ENCODE measurements at places on chromosomes 6 and 20.

GRCh38 chr6:40931931-40932330, 107.1 kb downstream of the UNC5CL start:
- DNase-seq: no peak

DNA sequence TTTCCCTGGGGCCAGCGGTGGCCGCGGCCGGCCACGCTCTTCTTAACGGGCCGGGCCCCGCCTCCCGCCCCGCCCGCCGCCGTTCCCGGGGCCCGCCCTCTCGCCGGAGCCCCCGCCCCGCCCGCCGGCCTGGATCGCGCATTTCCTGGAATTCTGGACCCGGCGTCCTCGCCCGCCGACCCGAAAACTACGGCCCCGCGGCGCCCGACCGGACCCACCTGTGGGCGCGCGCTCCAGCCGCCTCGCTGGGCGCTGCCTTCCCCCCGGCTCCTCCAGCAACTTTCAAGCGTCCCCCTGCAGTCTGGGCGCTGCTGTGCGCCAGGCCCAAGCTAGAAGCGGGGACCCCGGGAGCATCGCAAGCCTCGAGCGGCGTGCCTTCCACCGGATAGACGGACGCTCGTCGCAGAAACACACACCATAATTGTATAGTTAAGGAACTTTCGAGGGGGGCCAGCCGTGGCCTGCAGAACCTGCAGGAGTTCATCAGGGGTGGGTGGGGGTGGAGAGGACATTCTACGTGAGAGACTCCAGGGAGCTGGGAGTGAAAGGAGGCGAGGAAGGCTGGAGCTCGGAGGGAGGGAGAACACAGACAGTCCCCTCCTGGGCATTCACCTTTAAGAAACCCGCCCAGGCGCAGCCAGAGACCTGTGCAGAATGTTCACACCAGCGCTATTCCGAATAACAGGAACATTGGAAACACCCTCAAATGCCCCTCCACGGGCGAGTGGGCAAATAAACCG, at the start of gene ADA:
Gene ADA (minus strand): TSS at position 16 of the 740 bp plus-strand sequence. CDS start 92 bp downstream, outside the sequence.
- DNase-seq: no peak

DNA sequence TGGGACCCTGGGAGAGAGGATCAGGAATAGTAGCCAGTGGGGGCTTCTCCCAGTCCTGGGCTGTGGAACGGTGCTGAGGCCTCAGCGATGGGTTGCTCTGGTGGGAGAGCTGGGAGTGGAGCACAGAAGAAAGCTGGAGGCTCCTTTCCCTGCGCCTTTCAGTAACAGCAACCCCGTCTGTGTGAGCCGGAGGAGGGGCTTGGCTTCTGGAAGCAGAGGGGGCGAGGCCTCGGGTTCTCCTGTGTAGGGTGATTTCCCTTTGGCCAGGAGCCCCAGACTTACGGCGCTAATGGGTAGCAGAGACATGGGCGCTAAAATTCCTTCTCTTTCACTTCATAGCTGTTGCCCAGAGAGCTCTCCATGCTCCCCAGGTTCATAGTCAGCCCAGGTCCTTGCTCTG, 55.0 kb downstream of the DAAM2 start:
- DNase-seq: no peak

GRCh38 chr6:30814146-30815040, 69.9 kb upstream of the DDR1 start:
- peak; percentile 55 for DNase-seq

DNA sequence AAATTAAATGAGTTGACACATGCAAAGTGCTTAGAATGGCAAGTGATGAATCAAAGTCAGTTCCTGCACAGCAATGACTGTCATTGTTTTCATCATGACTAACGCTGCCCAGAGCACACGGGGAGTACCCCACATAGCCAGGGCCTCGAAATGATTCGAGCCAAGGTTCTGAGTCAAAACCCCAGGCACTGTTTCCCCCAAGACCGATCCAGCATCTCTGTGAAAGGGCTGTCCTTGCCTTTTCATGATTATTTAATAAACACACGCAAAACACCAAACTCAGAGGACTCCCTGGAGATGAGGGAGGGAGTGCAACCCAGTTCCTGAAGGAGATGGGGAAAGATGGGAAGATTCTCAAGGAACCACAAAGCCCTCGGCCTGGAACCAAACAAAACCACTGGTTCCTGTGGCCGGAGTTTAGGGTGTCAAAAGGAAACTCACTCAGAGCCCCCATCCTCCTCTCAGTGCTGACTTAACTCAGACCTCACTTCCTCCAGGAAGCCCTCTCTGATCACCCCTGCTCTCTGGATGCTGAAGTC, 3.8 kb downstream of the PREX1 start:
- peak; percentile 51 for DNase-seq

GRCh38 chr6:115539531-115539930, 521.2 kb downstream of the FRK start:
- DNase-seq: no peak

- no peak for DNase-seq
Observed at GRCh38 chr20:9829835-9830234, 9.0 kb downstream of the PAK5 start.

GRCh38 chr20:42111349-42111748, 493.2 kb upstream of the CHD6 start:
- DNase-seq: no peak

DNA sequence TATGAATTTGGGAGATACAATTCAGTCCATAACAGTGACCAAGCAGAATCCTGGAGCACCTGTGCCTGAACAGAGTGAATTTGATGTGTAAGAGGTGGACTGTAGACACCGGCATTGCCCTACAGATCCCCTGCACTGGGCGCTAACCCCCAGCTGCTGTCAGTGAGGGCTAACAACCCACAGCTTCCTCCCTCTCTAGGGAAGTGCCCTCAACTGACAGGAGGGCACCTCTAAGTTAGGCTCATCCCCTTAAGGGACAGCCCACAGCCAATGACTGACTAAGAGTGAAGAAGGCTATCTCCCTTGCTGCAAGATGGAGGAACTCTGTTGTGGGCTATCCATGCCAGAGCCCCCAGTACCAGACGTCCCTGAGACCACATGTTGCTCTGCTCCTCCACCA, 15.3 kb upstream of the BPIFB1 start:
- no peak for DNase-seq

GRCh38 chr6:116251568-116252384, 2.1 kb downstream of the TSPYL4 start:
- no peak for DNase-seq

DNA sequence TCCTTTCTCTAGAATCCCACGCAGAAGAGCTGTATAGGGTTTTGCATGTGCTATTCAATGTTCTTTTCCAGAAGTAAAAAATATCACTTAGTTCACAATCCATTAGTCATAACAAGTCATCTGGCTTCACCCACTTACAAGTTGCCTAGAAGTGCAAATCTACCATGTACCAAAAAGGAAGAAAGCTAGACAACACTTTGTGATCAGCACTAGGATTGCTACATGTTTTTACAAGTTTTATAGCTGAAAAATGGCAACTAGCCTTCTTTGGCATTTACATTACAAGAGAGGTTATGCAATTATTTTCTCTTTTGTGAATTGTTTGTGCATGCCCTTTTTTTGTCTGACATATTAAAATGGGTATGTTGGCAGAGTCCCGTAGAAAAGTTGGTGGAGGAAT, 85.6 kb upstream of the PTPRK start:
- no peak for DNase-seq

GRCh38 chr6:163355426-163355991, 59.0 kb upstream of the QKI start:
- no peak for DNase-seq

- no peak for DNase-seq
Observed at GRCh38 chr6:147347882-147348575, 143.8 kb downstream of the STXBP5 start.

GRCh38 chr6:137391061-137391814, 103.0 kb downstream of the OLIG3 start:
- no peak for DNase-seq

DNA sequence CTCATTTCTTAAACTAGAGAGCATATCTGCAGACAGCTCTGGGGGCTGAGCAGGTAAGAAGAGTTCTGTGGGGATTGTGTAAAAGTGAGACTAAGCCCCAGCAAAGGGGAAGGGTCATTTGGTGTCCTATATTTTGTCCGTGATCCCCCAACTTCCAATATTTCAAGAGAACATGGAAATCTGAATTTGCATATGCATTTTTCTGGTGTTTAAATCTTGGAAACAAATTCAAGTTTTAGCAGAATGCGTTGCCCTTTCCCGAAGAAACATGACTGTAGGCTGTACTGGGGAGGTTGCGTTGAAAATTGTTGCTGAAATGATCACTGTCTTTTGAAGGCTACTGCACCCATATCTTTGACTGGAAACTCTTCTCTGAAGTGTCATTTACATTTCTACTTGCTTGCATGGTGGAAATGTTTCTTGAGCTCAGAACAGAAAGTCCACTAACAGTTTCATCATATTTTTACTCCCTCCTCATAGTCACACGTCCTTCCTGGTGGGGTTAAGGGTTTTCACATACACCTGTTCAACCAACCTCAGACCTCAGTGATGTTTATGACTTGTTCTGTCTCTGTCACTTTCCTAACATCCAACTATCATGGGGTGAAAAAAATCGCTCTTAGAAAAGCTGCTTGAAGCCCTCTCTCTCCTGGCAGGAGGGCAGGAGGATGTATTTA, 140.3 kb downstream of the BCAS1 start:
- no peak for DNase-seq

DNA sequence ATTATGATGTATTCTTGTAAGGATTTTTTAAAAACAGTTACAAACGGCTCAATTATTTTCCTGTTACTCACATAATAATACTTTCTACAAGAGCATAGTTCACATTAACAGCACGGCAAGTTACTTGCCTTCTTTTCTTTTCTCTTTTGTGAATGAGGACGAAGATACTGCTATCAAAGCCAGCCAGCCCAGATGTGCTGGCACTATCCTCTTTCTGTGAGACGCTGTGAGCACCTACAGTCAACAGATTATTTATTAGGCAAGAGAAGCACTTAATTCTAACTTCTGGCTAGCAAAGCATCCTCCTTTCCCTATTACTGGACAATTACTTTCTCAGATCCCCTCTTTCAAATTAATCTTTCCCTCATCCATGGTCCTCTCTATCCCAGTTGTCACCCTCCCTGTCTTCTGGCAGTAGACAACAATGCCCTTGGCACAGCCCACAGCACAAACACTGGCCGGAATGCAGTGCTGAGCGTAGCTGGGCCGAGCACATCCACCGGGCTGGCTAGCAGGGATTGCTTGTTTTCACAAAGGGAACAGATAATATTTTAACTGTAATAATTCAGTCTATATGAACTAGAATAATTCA, 262.1 kb downstream of the FOXC1 start:
- no peak for DNase-seq

DNA sequence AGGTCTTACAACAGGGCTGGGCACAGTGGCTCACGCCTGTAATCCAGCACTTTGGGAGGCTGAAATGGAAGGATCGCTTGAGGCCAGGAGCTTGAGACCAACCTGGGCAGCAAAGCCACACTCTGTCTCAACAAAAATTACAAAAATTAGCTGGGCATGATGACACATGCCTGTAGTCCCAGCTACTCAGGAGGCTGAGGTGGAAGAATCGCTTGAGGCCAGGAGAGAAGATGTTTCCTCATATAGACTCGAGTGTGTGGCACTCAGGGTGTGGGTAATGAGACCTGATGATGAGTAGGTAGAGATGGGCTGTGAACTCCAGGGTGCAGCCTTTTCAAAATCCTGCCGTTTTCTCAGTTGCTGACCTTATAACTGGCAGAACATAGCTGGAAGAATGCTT, 125.3 kb upstream of the FOXO3 start:
- DNase-seq: no peak

DNA sequence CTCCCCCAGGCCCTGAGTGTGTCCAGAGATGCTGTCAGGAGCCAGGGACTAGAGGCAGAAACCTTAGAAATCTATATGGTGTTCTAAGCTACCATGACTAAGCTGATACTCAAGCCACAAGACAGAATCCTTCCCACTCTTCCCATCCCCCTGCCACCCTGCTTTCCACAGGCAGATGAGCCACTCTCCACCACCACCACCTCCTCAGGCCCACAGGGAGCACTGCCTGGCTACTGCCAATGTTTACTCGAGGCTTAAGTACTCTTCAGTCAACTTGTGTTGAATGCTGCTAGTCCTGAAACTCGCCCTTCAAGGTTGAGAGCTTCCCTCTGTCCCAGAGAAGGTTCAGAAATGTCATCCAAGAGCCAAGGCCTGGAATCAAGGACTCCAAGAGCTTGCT, 56.2 kb downstream of the CENPW start:
- no peak for DNase-seq

DNA sequence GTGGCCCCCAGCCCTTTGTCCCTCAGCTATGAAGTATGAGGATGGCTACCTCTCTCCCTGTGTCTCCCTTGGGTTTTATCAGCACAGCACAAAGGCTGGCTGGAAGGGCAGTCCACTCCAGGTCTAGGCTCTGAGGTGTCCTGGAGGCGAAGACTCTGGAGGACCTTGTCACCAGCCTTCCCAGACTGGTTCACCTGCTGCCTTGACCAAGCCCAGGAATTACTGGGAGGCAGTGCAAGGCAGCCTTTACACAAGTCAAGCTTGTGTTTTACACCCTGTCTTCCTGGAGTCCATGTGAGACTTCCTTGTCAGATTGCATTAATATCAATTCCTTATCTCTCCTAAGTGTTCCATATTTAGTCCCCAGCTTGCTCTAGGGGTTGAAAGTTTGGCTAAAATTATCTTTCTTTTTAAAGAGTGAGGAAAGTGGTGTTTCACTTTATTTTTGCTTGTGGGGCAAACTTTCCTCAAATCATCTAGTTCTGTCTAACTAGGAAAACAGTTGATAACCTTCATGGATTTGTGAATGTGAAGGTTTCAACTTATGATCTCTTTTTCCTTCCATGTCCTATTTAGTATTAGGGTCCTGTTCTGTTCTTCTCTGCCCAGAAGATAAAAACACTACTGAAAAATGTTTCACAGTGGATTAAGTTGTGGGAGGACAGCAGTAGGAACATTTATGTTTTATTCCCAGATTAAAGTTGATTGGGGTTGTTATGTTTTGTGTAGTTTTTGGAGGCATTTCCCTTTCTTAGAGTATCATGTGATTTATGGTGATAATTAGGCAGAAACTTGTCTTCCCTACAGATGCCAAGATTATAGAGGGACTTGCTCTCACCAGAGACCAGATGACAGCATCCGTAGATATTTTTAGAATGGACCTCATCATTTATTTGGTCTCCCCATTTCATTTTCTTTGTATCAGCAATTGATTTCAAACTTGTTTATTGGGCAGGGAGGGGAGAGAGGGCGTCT, 114.8 kb downstream of the FOXO3 start:
- no peak for DNase-seq

All from stimulated activated CD8-positive, alpha-beta memory T cell treated with anti-CD3 and anti-CD28 coated beads, Interleukin-7, amount 100 ng/mL, for 48 hours (primary cell).